ENCODE measurements at places on chromosomes 11 and 22.

DNA sequence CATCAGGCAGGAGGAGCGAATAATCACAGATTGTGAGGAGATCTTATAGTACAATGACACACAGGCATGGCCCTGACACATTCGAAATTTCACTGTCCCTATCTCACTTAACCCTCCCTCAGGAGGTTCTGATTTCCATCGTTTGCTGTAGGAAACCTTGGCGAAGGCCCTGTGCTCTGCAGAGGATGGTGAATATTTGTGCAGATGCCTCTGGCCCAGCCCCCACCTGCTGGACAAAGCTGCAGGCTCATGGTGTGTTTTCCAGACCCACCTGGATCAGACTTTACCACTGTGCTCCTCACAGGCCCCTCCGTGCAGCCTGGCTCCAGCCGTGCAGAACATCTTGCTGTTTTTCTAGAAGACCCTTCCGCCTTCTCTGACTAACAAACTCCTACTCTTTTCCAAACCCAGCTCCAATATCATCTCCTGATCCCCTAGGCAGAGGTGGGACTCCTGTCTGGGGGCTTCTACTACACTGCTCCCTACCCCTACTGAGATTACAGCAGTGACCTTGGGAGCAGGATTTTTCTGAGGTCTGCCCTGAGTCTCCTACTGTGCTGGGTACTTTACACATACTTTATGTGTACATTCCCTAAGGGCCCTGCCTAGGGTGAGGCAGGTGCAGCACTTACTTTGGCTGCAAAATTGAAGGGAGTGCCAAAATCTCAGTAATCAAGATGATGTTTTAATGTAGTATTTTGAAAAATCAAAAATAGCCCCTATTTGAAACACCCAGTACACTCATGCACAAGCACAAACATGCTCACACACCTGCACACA is 412.7 kb downstream of the SOX6 start:
- no peak for DNase-seq

GRCh38 chr11:44094260-44094868 is 1.1 kb upstream of the EXT2 start:
- DNase-seq, result peak; percentile 83

- peak; percentile 93 for DNase-seq
Observed at GRCh38 chr11:120210626-120211521, at the start of gene OAF. TSS of gene OAF (plus strand) at chr11:120211032. CDS start at chr11:120211280, 248 bp downstream.

DNA sequence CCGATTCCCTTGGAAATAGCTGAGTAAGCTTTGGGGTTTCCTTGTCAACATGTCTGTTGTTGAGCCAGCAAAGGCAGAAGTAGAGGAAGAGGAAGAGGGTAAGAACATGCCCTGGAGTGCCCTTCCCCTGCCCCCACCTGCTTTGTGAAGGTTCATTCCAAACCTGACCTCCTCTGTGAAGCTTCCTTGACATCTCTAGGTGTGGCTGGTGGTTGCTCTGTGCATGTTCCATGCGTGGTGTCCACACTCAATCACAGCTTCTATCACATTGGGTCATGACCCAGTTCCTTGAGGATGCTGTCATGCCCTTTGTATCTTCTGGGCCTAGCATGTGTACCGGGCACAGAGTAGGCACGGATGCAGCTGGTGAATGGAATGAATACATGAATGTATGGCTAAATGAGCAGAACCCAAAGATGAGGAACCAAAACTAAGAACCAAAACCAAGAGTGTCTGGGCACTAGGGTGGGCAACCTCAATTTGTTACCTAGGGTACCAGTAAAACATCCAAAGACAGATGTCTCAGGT is 23.7 kb upstream of the FXYD6 start:
- no peak for DNase-seq

GRCh38 chr11:32053151-32053888 is 37.6 kb upstream of the RCN1 start:
- DNase-seq, result no peak

DNA sequence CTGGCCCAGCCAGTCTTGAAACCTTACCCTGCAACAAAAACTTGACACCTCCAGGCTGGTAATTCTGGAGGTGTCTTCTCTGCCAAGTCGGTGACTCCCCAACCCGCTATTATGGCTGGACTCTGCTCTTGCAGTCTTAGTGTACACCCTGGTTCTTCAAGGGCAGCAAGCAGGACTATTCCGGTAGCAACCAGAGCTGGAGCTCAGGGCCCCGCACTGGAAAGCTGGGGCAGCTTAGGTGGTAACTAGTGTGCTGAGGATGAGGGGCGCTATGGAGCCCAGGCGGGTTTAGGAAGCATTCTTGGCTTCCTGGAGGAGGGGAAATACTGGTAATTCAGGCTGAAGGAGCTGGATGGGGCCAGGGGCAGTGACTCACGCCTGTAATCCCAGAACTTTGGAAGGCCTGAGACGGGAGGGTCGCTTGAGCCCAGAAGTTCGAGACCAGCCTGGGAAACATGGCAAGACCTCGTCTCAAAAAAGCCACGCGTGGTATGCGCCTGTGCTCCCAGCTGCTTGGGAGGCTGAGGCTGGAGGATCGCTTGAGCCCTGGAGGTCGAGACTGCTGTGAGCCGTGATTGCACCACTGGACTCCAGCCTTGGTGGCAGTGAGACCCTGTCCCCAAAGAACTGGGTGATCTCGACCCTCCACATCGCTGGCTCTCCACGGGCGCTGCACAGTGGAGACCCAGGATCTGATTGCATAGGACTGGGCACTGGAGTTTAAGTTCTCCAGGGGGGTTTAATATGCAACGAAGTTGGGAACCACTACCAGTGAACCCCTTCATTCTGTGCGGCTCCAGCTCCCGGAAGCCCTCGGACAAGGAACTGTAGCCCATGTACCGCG is 10.6 kb upstream of the AIFM3 start:
- DNase-seq, result no peak

- DNase-seq, result no peak
Observed at GRCh38 chr11:47626234-47626633, 16.1 kb downstream of the MTCH2 start.

- no peak for DNase-seq
Observed at GRCh38 chr11:555780-556661, 4.5 kb downstream of the LMNTD2 start.

DNA sequence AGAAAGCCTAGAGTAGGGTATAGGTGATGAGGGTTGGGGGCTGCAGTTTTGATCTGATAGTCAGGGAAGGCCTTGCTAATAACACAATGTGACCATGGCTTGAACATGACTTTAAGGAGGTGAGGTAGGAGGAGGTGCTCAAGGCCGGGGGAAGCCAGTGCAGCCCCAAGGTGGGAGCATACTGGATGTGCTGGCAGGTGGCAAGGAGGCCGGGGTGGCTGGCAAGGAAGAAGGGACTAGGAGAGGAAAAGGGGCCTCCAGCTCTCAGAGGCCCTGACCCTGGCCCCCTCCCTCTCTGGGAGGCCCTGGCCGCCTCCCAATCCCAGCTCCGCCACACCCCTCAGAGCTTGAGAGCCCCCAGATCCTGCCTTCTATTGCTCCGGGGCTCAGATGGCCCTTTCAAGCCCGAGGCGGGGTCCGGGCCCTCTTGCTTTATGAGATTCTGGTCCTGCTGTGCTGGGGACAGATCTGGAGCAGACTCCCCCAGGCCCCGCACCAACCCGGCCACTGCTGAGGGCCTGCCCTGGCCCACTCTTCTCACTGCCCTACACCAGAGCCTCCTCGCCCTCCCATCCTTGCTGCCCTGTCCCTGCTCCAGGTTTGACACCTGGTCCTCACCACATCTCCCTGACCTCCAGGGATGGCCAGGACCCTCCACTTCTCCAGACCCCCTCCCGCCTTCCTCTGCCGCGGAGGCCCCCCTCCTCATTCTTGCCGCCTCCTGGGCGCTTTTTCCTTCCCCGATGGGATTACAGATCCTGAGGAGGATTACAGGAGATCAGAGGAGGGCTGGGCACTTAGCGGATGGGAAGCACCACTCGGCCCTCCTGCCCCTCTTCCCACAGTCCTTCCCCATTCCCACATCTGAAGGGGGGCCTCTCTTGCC is 1.8 kb downstream of the PITPNM1 start:
- no peak for DNase-seq

DNA sequence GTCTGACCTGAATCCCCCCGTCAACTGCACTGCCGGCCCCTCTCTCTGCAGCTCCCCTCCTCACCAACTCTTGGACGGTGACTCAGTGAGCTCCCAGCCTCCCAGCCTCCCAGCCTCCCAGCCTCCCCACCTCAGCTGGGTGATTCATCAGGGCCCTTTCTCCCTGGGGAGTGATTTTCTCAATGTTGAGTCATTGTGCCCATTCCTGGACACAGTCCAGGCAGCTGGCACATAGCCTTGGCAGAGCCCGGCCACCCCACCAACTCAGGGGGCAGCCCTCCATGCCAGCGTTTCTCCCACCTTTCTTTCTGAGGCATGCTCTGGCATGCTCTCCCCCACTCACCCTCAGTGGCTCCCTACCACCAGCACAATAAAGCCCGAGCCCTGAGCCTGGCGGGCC is 30.7 kb downstream of the PDE2A start:
- no peak for DNase-seq

DNA sequence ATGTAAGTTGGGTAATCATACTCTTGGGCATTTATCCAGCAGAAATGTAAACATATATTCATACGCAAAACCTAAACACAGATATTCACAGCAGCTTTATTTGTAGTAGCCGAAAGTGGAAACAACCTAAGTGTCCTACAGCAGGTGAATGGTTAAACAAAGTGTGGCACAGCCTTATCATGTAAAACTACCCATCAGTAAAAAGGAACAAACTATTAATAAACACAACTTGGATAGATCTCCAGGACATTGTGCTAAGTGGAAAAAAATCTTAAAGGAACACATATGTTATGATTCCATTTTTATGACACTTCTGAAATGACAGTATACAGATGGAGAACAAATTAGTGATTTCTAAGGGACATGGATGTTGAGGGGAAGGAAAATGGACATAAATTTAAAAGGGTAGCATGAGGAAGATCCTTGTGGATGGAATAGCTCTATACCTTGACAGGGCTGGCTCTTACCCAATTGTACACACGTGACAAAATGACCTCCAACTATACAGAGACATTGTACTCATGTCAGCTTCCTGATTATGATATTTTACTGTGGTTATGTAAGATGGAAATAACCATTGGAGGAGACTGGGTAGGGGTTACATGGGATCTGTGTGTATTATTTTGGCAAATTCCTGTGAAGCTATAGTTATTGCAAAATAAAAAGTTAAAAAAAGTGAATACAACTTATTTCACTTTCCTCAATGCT is 15.4 kb downstream of the ANO5 start:
- DNase-seq, result no peak

DNA sequence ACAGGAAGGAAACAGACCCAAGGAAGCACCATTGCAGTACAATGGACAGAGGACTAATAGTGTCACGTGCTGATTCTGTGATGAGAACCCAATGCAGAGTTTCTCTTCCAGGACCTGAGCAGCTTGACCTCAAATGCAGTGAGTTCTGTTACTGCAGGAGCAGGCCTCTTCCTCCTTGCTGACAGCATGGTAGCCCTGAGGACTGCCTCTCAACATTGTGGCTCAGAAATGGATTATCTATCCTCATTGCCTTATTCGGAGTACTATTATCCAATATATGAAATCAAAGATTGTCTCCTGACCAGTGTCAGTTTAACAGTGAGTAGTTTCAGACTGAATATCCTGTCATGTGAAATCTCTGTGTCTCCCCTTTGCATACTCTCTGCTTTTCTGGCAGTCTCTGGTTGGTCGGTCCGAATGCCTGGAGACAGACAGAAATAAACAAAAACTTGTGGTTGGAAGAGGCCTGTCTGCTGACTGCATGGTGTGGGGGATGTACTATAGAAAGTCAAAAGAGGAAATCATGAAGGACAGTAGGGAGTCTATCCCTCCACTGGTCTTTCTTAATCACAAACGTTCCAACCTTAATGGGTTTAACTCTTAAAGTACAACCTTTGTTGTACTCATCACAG is 6.9 kb upstream of the MS4A14 start:
- DNase-seq, result peak; percentile 47

GRCh38 chr11:61760946-61761345 is 8.5 kb downstream of the MYRF start:
- no peak for DNase-seq

GRCh38 chr22:47333625-47334024 is 571.2 kb downstream of the TBC1D22A start:
- DNase-seq, result no peak

- DNase-seq, result peak; percentile 36
Observed at GRCh38 chr11:122843281-122844141, 5.2 kb downstream of the CRTAM start.
